ENCODE measurements at places on chromosomes 11 and 22.

GRCh38 chr22:42939941-42940653, 74.9 kb downstream of the PACSIN2 start:
- no peak for DNase-seq

DNA sequence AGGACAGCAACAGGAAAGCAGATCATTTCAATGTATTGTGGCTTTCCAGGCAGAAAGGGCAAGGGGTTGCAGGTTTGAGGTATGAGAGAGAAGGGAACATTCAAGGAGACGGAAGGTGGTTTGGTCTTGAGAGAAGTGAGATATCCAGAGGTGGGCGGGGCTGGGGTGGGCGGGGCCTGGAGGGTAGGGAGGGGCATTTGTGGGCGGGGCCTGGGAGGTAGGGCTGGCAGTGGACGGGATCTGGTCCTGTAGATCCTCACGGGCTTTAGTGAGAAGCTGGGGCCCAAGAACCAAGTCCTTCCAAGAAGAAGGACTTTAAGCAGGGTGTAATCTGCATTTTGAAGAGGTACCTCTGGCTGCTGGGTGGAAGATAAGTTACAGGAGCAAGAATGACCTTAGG, 199.2 kb downstream of the MN1 start:
- DNase-seq = no peak

GRCh38 chr11:9839550-9839949, 175.7 kb downstream of the SWAP70 start:
- DNase-seq = no peak

DNA sequence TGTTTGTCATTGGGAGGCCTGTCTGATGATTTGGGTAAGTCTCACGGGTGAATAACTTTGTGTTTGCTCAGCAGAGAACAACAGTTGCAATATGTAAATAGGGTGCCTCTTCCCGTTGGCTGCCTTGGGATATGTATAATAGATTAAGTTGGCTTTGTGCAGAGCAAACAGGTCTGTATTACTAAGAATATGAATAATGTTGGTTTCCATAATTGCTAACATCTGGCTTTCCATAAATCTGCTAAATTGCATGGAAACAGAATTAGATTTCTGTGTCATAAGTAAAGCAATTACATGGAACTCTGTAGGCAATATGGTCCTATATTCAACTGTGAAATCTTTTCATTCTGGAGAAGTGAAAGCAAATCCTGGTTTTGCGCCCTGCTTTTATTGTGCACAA, 636.0 kb upstream of the ANO5 start:
- DNase-seq = no peak

DNA sequence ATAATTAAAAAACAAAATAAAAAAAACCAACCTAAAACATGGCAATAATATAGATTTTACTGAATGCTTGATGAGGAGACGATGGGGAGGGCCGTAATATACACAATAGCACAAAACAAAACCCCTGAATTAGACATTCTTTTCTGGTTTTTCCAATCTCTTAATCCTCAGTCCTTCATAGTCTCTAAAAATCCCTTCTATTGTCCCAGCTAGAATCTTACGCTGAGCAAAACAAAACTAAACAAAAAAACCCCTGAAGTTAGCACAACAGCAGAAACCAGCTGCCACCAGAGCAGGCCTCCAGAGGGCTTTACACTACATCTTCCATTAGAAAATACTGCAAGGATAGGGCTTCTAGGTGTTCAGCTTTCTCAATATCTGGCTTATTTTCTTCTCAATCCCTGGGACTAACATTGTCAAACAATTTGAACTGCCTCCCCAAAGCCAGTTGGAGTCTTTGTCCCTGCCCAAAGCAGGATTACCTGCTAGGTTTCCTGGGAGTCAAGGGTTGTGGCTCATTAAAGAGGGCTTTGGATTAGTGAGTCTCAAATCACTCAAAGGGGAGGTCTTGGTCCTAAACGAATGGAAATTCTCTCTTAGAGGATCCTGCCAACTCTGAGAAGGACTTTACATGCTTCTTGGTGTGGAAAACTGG, 2.1 kb upstream of the RNF26 start:
- DNase-seq = no peak

- no peak for DNase-seq
Observed at GRCh38 chr11:14320020-14320419, 39.0 kb downstream of the RRAS2 start.

DNA sequence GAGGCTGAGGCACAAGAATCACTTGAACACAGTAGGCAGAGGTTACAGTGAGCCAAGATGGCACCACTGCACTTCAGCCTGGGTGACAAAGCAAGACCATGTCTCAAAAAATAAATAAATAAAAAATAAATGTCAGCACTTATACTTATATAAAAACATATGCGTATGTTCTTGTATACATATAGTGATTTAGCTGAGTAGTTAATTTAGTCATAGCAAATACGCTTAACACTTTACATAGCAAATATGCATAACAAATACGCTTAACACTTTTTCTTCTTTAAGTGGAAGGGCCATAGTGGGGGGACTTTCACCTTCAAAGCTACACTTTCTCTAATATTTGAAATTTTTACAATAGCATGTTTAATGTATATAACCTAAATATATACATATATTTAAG, 64.0 kb upstream of the CAPRIN1 start:
- DNase-seq = no peak

- DNase-seq = peak; percentile 96
Observed at GRCh38 chr11:66466225-66467033, at the start of gene PELI3. PELI3 (plus strand) TSS chr11:66466905; CDS start chr11:66468129, 1,224 bp downstream.

DNA sequence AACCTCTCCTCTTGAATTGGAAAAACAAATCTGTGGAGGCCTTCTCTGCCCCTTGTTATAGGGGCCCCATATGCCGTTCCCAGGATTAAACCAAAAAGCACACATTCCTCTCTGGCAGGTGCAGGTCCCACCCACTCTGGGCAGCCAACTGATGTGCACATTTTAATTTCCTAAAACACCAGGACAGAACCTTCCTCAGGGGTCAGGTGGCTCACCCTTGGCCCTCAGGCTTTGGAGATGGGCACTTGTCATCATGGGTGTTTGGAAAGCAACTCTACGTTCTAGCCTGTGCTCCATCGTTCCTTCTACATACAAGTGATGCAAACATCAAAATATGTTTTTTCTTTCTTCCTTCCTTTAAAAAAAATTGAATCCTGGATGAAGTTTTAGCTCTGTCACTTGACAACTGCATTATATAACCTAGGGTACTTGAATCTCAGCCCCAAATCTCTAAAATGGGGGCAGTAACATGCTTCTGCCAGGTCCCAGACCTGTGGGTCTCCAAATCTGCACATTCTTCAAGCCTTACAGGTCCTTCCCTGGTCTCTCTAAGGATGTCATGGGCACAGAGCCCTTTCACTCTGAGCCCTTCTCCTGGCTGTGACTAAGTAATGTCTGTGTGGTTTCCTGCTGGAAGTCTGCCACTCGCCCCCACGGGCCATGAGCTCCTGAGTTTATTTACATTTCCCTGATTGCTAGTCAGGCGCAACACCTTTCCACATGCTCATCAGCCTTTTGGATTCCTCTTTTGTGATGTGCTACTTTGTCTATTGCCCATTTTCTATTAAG, 43.8 kb downstream of the KCNQ1OT1 start:
- DNase-seq = no peak

DNA sequence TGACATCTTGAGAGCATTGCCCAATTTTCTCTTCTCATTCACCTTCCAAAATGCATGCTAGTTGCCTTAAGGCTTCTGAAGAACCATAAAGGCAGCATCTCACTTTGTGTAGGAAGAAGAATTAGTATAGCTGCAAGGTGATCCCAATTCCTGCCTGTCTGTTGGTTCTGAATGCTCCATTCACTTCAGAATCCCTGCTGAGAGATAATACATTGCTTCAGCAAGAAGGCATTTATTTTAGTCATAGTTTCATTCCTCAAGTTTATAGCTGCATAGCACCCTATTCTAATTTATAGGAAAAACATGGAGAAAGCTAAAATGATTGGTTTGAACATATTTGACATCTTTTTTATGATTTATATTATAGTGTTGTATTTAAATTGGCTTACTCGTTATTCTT, 181.3 kb downstream of the METTL15 start:
- DNase-seq = no peak

DNA sequence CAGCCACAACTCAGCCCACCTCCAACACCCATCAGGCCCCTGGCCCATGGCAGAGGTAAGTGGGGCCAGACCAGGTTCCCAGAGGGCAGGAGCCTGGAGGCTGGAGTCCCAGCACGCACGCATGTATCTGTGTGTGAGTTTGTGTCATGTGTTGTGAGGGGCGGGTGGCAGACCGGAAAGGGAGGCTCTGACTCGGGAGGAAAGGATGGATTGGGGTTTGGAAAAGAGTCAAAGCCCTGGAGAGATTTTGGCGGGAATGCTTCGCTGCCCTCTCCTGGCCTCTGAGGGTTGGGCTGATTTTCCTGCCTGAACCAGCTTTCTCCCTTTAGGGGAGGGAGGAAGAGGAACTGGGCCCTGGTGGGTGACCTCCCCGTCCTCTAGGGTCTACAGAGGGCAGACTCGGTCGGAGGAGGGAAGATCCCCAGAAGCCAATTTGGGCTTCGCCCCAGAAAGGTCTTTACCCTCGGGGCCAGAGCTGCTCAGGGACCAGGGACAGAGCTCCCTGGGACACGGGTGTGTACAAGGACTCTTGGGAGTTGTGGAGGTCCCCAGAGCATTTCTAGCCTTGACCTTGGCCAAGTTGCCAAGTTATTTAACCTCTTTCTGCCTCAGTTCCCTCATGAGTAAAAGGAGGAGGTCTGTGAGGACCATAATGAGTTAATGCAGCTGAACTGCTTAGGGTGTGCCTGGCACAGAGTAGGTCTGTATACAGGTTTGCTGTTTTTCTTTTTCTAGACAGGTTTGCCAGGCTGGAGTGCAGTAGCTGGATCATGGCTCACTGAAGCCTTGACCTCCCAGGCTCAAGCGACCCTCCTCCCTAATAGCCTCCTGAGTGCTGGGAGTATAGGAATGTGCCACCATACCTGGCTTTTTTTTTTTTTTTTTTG, 6.9 kb downstream of the C11orf68 start:
- no peak for DNase-seq

GRCh38 chr11:74476536-74476935, 9.2 kb upstream of the KCNE3 start:
- no peak for DNase-seq

GRCh38 chr11:125441648-125442410, 54.2 kb downstream of the FEZ1 start:
- DNase-seq = no peak

DNA sequence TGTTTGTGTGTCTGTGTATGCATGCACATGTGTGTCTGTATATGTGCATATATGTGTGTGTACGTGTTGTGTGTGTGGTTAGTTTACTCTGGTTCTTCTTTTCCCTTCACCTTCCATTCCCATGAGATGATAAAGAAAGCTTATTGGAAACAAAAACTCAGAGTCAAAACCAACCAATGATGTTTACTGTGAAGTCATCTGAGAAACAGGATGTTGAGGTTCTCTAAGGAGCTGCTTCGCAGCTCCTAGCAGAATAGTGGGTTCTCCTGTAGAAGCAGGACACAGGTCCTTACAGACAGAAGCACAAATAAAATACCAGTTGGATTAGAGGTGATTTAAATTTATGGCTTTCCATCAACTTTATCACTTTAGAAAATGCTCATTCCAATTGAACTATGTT, 256.1 kb upstream of the PLET1 start:
- DNase-seq = no peak

GRCh38 chr22:49331878-49332277, 495.8 kb downstream of the BRD1 start:
- DNase-seq = no peak

GRCh38 chr11:86211619-86212018, 32.9 kb upstream of the EED start:
- no peak for DNase-seq

DNA sequence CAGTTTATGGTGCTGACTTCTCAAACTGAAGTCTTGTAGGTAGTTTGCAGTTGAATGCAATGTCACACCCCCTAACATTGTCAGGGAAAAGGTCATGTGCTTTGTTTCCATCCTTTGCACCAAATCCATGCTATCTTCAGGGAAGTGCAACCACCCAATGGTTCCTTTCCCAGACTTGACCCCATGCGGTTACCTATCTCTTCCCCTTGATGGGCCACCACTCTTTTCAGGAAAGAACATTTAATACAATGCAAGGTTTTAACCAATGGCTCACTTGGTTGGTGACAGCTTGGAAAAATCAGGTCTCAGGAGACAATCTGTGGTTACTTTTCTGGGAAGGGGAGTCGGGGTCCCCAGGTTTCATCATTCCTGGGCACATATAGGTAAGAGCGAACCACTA, 2.1 kb downstream of the ABTB2 start:
- no peak for DNase-seq

DNA sequence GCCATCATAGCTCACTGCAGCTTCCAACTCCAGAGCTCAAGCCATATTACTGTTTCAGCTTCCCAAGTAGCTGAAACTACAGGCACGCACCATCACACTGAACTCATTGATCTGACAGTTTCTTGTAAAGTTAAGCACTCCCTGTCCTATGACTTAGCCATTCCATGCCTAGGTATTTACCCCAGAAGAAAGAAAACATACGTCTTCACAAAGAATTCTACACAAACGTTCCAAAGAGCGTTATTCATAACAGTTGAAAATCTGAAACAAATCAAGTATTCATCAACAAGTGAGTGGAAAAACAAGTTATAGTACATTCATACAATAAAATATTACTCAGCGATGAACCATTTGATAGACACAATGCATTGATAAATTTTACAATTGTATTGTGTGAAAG, 7.8 kb upstream of the NLRP10 start:
- DNase-seq = no peak

GRCh38 chr11:110454609-110455008, 24.9 kb downstream of the FDX1 start:
- no peak for DNase-seq

DNA sequence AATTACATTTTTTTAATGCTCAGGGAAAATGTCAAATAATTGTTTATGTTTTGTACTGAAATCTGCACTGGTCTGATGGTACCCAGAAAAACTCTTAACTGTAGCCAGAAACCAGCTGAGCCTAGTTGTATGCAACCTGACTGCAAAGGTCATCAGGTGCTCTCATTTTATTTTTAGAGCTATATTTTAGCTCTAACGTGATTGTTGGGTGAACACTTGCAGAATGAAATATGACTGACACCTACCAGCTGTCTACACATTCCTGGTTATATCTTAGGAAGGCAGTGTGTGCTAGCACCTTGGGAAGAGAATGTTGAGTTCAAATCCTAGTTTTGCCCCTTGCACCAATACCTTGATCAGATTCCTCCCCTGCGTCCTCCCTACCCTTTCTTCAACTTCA, 23.6 kb downstream of the PTPRJ start:
- no peak for DNase-seq

Measured in GM12892 (cell line).